ENCODE measurements at places on chromosomes 13 and 19.

- DNase-seq = no peak
These were observed 86.3 kb upstream of the SLC15A1 start for GRCh38 chr13:98838776-98839175.

GRCh38 chr13:110027470-110028240 lies 241.3 kb upstream of the IRS2 start:
- no peak for DNase-seq

GRCh38 chr19:34962687-34963572 lies 1.1 kb downstream of the ZNF792 start:
- DNase-seq = no peak

DNA sequence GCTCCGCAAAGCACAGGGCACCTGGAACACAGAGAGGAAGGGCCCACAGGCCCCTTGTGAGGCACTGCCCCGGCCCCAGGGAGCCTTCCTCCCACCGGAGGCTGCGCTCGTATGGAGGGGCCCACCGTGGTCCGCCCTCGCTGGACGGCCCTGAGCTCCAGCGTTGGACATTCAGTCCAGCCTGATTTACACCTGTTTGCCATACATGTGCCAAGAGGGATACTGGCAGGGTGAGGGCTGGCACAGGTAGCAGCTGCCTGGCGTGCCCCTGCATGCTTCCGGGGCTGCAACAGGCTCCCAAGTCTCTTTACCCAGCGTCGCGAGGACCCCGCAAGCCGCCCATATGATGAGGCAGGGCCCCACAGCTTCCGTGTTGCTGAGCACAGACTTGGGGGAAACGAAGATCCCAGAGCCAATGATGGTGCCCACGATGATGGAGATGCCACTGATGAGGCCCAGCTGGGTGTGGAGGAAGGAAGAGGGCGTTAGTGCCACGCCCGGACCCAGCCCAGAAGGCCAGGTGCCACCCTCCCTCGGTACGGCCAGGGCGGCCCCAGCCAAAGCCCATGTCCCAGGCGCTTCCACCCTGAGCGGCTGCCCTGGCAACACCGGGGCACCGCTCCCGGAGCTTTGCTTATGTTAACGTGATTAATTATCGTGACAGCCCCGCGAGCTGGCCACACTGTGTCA lies 5.1 kb downstream of the SLC7A9 start:
- no peak for DNase-seq

DNA sequence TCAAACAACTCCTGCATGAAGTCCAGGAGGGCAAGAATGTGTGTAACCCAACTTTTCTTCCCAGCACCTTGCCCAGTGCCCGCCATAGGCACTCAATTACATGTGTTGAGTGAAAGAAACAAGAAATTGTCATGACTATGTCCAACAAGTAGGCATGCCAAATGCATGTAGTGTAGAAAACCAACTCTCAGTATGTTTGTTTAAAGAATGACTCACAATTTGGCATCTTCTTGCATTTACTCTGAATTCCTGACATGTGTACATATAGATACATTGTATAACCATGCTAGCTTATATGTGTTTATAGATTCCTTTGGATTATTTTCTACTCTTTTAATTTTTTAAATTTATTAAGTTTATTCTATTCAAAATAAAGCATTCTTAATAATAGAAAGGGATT lies 305.0 kb downstream of the EFNB2 start:
- DNase-seq = no peak

DNA sequence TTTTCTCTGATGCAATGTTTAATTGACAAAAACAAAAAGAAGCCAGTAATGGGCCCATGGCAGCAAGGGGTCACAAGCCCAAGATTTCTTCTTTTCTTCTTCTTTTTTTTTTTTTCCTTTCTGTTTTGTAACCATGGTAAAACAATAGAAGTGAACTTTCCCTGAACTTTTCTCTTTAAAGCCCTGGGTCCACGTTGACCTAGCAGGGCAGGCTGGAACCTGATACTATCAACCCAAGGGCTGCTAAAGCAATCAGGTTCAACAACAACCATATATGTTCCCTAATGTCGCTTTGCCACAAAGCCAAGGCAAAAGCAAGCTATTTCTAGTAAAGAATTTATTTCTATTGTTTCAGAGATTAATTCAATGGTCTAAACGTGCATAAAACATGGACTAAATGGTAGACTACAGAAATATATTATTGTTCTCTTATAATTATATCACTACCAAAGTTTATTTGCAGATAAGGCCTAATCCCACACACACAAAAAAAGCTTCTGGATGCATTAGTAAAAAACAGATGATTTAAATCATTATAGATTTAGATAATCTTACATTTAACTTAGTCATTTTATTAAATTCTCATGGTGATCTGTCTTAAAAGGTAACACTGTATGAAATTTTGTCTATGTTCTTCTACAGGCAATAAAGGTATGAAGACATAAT lies 153.9 kb downstream of the DACH1 start:
- DNase-seq = no peak

- no peak for DNase-seq
These were observed 392 bp upstream of the ZNF548 start for GRCh38 chr19:57389194-57389729.

Measured in stimulated activated CD4-positive, alpha-beta T cell treated with anti-CD3 and anti-CD28 coated beads, Interleukin-1b, Interleukin-23, amount 100 ng/mL, for 1 hour (primary cell).